Activated B cell treated with CpG ODN at 0.5 μM for 24 hours (primary cell): ENCODE measurements at places on chromosomes 3 and 15.

DNA sequence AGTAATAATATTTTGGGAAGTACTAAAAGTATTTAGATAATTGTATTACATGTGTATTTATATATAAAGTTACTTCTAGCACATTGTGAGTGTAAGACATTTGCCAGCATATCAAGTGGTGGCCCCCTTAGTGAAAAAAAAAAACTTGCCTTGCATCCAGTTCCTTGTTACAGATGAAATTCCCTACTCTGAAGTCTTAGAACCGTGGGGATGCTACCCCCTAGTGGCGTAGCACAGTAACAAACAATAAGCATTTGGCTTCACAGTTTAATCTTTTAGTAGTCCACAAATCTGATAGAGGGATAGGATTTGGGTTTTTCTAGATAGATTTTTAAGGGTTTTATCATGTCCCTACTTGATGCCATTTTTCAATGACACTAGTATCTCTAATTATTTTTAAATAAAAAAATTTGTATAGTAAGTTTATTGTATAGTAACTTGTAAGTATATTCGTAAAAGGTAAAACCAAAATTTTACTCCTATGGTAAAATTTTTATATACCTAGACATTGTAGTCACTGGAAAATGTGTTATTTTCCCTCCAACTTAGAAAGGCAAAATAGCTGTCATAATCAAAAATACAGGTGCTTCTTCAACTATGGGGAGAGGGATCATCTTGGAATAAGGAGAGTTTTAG is 14.3 kb downstream of the SMC4 start:
- DNase-seq = peak; percentile 19

DNA sequence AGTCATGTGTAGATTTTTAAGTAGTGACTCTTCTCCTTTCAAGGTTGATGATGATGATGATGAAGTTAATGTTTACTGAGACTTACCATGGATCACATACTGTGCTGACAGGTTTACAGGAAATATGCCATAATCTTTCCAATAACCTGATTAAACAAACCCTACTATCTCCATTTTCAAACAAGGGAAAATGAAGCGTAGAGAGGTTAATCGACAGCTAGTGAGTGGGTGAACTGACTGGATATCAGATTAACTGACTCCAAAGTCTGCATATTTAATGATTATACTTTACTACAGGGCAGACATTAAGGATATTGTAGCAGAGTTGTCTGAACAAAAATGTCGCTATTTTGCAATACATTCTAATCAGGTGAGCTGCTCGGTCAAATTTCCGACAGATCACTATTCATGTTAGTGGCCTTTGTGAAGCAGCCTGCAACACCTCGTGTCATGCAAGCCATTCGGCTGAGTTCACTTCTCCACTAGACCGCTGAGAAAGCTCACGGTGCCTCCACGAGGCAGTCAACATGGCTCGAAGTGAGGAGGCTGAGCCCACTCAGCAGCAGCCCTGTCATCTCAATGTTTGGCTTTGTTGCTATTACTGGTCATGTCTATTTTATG is 264.2 kb downstream of the NFKBIZ start:
- DNase-seq = no peak

DNA sequence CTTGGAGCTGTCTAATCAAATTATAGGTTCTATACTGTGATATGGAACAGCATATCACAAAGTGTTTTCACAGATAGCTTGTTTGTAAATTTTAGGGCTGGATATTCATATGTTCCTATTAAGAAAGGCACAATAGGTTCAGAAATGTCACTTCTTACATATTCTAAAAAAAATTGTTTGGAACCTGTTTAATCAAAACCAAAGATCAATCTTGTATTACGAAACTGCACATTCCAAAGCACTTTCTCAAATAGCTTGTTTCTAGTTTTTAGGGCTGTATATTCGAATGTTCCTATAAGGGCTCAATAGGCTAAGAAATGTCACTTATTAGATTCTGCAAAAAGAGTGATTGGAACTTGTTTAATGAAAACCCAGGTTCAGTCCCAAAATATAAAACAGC is 67.4 kb upstream of the OSBPL11 start:
- no peak for DNase-seq

DNA sequence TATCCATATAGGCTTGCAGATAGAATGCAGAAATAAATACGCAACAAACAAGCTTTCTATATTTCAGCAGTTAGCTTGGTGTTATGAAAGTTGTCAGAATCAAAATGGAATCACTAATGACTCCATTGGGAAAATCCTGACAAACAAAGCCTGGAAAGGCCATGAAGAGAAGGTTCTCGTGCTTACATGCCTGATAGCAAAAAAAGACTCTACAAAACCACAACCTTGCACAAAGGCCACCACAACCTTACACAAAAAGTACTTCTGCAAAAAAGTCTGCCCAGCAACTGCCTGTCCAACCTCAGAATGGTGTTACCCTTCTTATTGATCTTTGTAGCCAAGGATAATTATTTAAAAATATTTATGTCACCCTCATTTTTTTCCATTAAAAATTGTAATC is 14.4 kb upstream of the PLSCR1 start:
- no peak for DNase-seq

- DNase-seq = no peak
Measured at GRCh38 chr3:182739619-182740018, 53.7 kb upstream of the ATP11B start.

DNA sequence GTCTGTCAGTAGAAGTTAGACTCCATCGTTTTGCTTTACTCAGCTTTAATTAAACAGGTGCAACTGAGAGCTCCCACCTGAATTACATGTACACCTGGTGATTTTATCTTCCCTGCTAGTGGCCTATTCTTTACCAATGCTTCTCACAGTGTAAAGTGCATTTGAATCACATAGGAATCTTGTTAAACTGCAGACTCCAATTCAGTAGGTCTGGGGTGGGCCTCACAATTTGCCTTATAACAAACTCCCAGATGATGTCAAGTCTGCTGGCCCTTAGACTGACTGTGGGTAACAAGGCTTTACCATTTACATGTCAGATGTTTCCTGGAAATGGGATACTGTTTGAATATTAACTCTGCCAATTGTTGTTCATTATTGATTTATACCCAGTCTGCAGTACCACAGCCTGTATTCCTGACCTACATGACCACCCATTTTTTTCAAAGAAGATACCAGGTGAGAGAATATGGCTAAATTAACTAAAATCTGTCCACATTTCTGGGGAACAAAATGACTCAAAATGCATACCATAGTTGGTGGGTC is 37.2 kb downstream of the CMSS1 start:
- no peak for DNase-seq

DNA sequence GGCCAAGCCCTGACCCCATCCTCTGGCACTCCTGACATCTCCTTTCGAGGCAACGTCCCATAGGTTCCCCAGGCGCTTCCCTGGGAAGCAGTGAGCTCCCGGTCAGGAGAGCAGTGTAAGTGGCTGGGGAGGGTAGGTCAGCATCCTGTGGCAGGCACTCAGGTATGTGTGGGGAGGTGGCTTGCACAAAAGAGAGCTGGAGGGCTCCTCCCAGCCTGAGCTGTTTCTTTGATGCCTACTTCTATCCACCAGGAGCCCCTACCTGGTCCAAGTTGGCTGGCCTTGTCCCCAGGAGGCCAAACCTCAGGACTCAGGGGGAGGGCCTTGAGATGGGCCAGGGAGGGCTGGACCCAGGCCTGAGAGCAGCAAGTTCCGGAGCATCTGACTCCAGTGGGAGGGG is 31.7 kb upstream of the LINGO1 start:
- DNase-seq = no peak

GRCh38 chr15:36898536-36899126 is 201.7 kb downstream of the MEIS2 start:
- no peak for DNase-seq

- DNase-seq = no peak
Measured at GRCh38 chr3:8443829-8444791, 57.5 kb upstream of the LMCD1 start.

GRCh38 chr3:126969586-126969985 is 13.3 kb upstream of the PLXNA1 start:
- DNase-seq = no peak
